ENCODE measurements at places on chromosomes 1 and 21.

GRCh38 chr1:86382878-86383277, 13.2 kb downstream of the ODF2L start:
- no peak for DNase-seq

- DNase-seq, result no peak
Observed at GRCh38 chr21:45153358-45154318, 79.3 kb downstream of the ADARB1 start.

- no peak for DNase-seq
Observed at GRCh38 chr1:97505289-97505688, 415.5 kb downstream of the DPYD start.

DNA sequence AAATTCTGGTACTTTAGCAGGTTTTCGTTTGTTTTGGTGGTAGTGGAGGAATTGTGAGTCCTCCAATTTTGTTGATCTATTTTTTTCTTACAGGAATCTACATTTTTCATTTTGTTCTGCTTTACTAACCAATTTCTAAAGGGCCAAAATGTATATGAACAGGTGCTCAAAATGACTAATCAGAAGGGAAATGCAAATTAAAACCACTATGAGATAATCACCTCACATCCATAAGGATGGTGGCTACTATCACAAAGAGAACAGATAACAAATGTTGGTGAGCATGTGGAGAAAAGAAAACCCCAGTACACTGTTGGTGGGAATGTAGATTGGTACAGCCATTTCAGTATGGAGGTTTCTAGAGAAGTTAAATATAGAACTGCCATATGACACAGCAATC, 134.2 kb downstream of the LMO4 start:
- DNase-seq, result no peak

DNA sequence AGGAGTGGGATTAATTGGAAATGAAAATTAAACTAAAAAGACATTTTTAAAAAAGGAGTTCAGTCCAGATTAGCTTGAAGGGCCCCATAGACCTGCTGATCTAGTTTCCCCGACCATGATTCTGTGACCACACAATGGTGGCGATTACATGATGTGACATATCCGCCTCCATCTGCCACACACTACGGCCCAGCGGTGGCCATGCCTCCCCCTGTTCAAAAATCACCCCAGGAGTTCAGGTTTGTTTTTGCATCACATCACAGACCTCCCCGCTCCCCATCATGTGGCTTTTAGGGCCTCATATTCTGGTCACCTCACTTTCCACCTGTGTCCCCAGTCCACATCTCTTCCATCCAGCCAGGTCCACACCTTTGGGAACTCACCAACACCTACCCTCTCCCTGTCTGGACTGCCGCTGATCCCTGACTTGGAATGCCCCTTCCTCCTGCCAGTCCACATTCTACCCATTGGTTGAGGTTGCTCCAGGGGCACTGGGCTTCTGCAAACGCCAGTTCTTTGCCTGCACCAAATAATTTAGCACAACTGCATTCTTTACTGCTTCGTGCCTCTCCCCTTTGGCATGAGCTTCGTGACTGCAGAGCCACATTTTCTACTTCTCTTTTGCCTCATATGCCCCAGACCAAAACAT, 38.9 kb downstream of the CD247 start:
- DNase-seq, result no peak

DNA sequence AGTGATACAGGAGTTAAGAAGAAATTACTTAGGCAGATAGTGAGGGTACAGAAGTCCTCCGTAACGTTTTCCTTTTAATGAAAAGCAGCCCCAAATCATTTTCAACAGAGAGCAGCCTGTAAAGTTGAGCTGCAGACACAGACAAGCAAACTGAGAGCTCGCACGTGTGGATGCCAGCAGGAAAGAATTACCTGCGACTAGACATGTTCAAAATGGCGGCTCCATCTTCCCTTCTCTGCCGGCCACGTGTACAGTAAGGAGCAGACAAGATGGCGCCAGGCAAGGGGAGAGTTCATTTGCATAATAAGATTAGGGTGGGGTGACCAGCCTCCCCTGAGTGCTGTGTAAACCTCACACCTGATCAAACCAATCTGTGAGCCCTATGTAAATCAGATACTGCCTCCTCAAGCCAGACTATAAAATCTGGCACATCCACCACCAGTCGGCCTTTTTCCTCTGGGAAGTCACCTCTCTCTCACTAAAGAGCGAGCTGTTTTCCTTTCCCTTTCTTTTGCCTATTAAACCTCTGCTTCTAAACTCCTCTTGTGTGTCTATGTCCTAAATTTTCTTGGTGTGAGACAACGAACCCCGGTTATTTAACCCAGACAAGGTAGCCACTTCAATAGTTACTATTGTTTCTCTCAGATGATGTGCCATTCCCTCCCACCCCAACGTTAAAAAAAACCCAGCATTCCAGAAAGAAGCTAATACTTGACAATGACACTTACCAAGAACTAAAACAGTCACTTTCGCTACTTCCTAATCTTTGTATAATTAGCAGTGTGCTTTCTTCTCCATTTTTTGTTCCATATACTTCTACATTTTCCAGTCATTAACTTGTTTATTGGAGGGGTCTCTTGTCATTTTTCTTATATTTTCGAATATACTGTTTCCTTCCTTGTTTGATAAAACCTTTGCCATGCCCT, 27.4 kb downstream of the DUSP10 start:
- no peak for DNase-seq

- no peak for DNase-seq
Observed at GRCh38 chr1:109351457-109351856, 44.6 kb upstream of the MYBPHL start.

DNA sequence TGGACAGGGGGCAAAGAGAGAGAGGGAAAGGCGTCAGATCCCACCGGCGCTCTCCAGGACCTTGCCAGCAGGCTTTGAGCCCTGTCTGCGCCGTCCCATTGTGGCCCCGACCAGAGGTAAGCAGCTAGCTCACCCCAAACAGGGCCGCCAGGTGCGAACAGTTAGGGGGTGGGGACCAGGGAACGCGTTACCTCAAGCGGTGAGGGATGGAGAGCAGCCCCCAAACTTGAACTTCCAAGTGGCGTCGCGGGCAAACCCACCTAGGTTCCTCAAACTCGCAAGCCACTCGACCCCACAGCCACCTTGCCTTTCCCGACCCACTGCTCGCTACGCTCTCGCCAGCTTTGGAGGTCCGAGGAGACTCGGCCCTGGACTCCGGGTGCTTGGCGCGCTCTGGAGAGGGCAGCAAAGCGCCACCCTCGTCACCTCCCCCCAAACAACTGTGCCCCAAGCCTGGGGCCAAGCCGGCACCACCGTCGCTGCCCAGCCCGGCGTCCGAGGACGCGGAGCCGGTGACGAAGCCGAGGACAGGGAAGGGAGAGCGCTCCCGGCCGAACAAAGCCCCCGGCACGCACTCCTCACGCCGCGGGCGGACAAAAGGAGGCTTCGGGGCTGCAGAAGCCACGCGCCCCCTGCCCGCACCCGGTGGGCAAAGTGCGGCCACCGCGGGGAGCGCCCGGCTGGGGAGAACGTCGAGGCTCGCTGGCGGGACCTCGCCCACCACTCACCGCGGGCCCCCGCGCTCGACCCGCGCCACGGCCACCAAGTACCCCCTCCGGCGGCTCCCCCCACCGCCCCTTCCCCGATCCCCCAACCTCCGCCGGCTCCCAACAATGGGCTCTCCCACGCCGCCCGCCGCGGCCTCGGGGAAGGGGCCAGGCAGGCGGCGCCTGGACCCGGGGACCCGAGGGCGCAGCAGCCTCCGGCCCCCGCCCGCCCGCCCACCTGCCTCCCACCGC, 976 bp downstream of the SSBP3 start:
- DNase-seq, result no peak

DNA sequence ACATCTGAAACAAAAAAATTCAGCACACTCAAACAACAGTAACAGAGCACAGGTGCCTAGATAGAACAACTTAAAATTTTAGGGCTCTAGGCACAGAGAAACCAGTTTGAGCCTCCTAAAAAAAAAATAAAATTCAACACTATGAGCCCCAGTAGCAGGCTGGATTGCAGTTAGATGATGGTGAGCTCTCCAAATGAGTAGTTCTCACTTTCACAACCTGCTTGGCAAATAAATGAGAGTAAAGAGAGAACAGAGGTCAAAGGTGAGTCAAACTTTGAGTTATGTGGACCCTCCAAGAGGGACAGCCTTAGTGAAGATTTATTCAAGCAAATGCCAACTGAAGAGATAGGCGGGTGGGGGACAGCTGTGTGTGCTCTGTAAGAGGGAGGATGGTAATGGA, 3.6 kb downstream of the BEND5 start:
- no peak for DNase-seq

GRCh38 chr1:239682046-239682445, 295.7 kb downstream of the CHRM3 start:
- DNase-seq, result no peak

All from left hindlimb (tissue), 1 donor.